Mesenchymal stem cell (in vitro differentiated cells and primary cell): ENCODE measurements at places on chromosomes 2 and 18.

GRCh38 chr2:85728342-85728741 lies 25.4 kb upstream of the ATOH8 start:
- DNase-seq: no peak

DNA sequence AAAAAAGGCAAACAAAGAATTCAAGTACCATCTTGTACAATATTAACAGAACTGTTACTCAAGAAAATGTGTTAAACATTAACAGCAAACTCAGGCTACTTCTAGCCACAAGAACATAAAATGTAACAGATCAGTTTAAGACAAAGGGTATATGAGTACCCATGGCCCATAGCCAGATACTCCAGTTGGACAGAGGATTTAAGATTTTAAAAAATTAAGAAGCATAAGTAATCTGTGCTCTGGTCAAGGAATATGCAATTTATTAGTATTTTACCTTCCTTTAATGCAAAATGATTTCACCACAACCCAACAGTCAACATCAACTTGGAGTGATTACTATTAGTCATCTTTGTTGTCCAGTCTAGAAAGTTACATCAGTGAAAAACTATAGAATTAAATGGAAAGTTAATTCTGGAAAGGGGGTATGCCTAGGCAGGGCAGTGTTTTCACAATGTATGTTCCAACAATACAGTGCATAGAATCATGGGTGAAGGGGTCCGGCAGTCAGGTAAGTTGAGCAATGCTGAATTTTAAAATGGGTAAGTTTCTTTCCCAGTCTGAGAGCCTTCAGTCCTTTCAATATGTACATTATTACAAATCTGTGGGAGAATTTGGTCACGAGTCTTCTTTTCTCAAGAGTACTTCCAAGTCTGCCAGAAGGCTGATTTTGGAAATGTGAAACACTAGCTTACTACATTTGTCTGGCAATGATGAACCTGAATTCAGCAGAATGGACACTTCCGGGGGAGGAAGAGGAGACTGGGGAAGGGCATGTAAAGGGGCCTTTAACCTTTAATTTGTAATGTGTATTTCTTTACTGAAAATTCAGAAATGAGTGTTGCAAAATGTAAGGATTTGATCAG lies 34.5 kb downstream of the SFT2D3 start:
- DNase-seq: no peak

GRCh38 chr2:85794038-85794441 lies 40.2 kb downstream of the ATOH8 start:
- no peak for DNase-seq

DNA sequence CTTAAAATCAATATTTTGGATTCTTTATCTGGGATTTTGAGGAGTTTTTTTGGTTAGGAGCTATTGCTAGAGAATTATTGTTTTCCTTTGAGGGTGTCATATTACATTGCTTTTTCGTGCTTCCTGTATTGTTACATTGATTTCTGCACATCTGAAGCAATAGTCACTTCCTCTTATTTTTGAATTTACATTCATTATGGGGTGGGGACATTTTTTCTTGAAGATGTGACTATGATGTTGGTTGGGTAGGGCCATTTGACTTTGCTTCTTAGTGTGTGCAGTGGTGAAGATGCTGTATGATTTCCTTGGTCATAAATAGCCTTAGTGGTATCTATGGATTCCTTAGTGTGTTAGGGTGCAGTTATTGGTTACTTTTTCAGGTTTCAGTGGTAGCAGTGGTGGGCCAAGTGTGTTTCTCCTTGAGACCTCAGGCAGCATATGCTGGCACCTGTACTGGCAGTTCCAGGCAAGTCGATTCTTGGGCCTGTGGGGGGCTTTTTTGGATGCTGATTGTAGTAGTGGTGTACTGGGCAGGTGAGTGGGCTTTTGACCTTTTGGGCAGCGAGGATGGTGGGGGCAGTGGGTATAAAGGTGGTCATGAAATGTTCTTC lies 61.8 kb downstream of the ARHGAP25 start:
- no peak for DNase-seq

- no peak for DNase-seq
These were observed 388.9 kb upstream of the RGPD4 start for GRCh38 chr2:107437807-107438206.
